ENCODE measurements at places on chromosomes 5 and 9.

- DNase-seq: no peak
Measured at GRCh38 chr5:139148306-139148705, 49.9 kb downstream of the SIL1 start.

DNA sequence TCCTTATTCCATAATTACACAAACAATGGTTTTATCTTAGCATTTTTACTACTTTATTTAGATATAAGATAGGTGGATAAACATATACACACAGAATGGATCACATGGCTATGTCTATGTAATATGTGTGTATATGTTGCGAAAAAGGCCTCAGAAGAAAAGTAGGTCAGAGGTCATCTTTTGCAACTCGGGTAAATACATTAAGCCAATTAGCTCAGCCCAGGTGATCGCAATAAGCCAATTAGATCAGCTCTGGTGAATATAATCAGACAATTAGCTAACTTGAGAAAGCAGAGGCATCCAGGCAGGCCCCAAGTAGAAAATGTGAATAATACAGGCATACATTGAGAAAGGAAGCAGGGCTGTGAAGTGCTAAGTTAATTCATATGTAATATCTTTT, 24.3 kb downstream of the SLCO4C1 start:
- DNase-seq: no peak

GRCh38 chr9:13505797-13506196, 226.3 kb upstream of the MPDZ start:
- DNase-seq: no peak

GRCh38 chr9:99833735-99834134, 12.1 kb downstream of the NR4A3 start:
- DNase-seq: no peak

- DNase-seq: no peak
Measured at GRCh38 chr9:128163523-128164306, 3.6 kb downstream of the BBLN start.

- peak; percentile 44 for DNase-seq
Measured at GRCh38 chr5:69502767-69503488, 10.3 kb downstream of the OCLN start.

GRCh38 chr9:114968671-114969070, 38.3 kb upstream of the TNFSF8 start:
- no peak for DNase-seq

- DNase-seq: no peak
Measured at GRCh38 chr9:8686516-8686915, 886.9 kb upstream of the DMAC1 start.

- DNase-seq: no peak
Measured at GRCh38 chr5:123012321-123012720, 24.2 kb downstream of the PPIC start.

GRCh38 chr9:137919649-137920141, 42.1 kb downstream of the CACNA1B start:
- DNase-seq: no peak

- DNase-seq: no peak
Measured at GRCh38 chr5:32100230-32100629, 73.9 kb downstream of the GOLPH3 start.

All from urothelium cell line (cell line).